ENCODE measurements at places on chromosomes 1 and 21. TPM values are rescaled to one million over a fixed set of nuclear protein-coding genes. Genes with fewer than 3 reads are reported as not detected.

GRCh38 chr1:155892796-155893195, 18.4 kb downstream of the RIT1 start:
- no peak overlapping the region for H3K4me3 ChIP-seq
- no peaks in the 10 kb centered on the region for H3K27me3 ChIP-seq
- peaks cover 13% of the 10 kb centered on the region for H3K4me1 ChIP-seq
- H3K27ac ChIP-seq, result peak overlapping the region; percentile 8

- no peak overlapping the region for H3K4me3 ChIP-seq
- H3K27ac ChIP-seq, result no peak overlapping the region
Observed at GRCh38 chr1:924656-925560, 1.2 kb downstream of the SAMD11 start.

DNA sequence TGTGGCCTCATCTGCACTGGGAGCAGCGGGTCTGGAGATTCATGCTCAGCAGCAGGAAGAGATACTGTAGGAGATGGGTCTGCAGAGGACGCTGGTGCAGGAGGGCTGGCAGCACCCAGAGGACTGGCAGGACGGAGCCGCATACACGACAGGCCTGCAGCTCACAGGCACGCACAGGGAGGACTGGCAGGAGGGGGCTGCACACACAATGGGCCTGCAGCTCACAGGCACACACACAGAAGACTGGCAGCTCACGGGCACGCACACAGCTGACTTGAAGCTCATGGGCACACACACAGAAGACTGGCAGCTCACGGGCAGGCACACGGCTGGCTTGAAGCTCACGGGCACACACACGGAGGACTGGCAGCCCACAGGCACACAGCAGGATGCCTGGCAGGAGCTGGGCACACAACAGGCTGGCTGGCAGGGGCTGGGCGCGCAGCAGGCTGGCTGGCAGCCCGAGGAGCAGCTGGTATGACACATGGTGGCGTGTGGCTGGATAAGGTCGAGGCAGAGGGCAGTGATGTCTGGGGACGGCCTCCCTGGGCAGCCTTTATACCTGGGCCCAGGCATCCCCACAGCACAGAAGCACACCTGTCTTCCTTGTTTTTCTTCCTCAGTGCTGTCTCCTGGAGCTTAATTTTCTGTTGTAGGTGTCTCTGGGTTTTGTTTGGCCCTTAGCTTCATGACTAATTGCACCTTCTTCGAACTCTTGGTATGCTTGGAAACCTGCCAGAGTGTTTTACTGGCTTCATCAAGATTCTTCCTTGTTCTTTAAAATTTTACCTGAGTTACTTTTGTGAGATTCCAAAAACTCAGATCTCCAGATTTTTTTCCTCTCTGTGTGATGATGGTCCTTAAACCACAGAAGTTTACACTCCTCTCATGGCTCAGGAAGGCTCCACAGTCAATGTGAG, at the start of gene KRTAP12-2:
TSS of gene KRTAP12-2 (minus strand) at position 527 of the 920 bp plus-strand sequence. CDS start at position 486, 41 bp downstream.
- peaks cover 20% of the 10 kb centered on the region for H3K27me3 ChIP-seq
- H3K4me3 ChIP-seq, result no peak within 1 kb of the TSS
- DNase-seq, result no peak
- no peaks in the 10 kb centered on the region for H3K36me3 ChIP-seq

DNA sequence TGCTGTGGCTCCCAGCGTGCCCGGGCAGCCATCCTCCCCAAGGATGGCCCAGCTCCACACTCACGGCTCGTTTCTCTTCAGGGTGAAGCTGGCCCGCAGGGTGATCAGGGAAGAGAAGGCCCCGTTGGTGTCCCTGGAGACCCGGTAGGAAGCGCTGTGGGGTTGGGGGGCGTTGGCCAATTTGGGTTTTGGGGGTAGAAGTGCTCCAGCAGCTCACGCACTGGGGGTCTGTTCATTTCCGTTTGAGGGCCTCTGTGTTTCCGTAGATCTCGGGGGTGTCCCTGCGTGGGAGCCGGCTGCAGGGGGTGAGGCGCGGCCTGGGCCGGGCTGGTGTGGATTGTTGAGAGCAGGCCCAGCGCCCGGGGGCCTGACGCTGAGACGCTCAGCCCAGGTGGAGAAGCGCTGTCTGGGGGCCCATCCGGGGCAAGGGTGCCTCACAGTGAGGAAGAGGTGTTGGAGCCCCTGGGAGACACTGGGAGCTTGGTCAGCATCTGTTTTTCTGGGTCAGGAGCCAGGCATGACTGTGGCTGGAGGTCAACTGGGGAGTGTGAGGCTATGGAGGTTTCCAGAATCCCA, 12.6 kb downstream of the COL6A1 start:
- no peak overlapping the region for H3K4me3 ChIP-seq
- H3K36me3 ChIP-seq, result no peaks in the 10 kb centered on the region
- DNase-seq, result no peak
- no peaks in the 10 kb centered on the region for H3K4me1 ChIP-seq
- no peaks in the 10 kb centered on the region for H3K27me3 ChIP-seq

DNA sequence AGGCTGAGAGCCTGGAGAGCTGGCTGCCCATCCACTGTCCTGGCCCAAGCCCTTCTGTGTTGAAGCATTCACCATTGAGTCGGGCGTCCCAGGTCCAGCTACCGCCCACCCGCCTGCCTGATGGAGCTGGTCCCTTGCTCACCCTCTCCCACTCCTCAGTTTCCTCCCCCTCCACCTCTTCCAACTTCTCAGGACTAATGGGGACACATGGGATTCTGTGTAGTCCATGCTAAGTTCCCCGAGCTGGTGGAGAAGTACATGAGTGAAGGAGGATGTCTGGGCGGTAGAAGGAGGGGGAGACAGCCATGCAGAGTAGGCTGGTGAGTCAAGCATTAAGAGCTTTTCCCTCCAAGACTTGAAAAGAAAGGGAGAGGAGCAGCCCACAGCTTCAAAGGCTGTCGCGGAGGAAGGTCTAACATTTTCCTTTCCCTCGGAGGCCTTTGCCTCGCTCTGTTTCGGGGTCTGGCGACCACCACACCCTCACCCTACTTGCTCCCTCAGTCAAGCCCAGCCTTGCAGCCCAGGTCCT, 561 bp downstream of the SLC26A9 start:
- no peaks in the 10 kb centered on the region for H3K36me3 ChIP-seq
- no peak overlapping the region for H3K27ac ChIP-seq
- H3K27me3 ChIP-seq, result peaks cover 29% of the 10 kb centered on the region
- no peak for DNase-seq
- no peaks in the 10 kb centered on the region for H3K4me1 ChIP-seq

- H3K4me3 ChIP-seq, result no peak overlapping the region
- peaks cover 9% of the 10 kb centered on the region for H3K27me3 ChIP-seq
- H3K36me3 ChIP-seq, result no peaks in the 10 kb centered on the region
- peaks cover 7% of the 10 kb centered on the region for H3K4me1 ChIP-seq
- peak; percentile 14 for DNase-seq
Observed at GRCh38 chr1:6743189-6744101, 41.8 kb upstream of the CAMTA1 start.

- DNase-seq, result no peak
- H3K36me3 ChIP-seq, result peaks cover 3% of the 10 kb centered on the region
- no peak overlapping the region for H3K27ac ChIP-seq
- H3K4me3 ChIP-seq, result no peak overlapping the region
Observed at GRCh38 chr1:10935246-10935645, 77.2 kb upstream of the TARDBP start.

Gene RGS8
- not detected for total RNA-seq

Gene PUSL1
- 31.8 TPM for total RNA-seq

Gene GLMN
- total RNA-seq, result 29.5 TPM

Data from activated T-helper 2 cell treated with anti-CD3 and anti-CD28 coated beads, Interferon-gamma antibody, Interleukin-2, Interleukin-4, amounts not matched to agents 10 μg/mL and 5 μg/mL and 100 μg/mL, durations not matched to agents 14 hours and 24 hours and 36 hours (primary cell).